Kidney capillary endothelial cell (primary cell): ENCODE measurements at places on chromosomes 2 and 18.

- DNase-seq: no peak
These were observed 127.4 kb downstream of the CDC42EP3 start for GRCh38 chr2:37543999-37544557.

DNA sequence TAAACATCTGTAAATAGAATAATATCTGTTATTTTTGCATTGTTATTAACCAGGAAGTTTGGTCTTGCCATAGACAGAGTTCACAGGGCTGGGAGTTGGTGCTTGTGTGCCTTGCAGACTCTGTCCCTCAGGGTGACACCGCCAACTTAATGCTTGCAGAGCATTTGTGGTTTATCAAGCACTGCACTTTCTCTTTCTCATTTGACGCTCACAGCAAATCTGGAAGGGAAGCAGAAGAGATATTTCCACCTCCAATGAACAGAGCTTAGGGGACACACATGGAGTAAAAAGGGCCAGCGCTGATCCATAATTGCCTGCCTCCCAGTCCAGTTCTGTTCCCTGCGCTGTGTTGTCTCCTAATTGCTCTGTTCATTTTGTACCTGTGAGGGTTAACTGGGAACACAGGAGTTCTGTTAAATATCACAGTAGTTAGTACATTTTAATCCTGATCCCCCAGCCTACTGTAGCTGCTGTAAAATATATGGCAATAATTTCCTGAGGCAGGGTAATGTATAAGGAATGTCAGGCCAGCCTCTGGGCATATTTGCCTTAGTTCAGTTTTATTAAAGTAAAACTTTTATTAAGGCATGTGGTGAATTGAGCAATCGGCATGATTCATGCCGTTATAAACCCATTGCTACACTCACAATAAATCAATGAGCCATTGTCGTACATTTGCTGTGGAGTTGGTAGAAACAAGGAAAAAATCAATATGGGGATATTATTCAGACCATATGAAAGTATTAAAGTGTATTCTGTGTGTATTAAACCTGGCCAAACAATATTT lies 182.5 kb upstream of the OSR1 start:
- DNase-seq: no peak

- DNase-seq: no peak
These were observed 694.6 kb downstream of the CPS1 start for GRCh38 chr2:211251016-211251415.

GRCh38 chr2:203361922-203362321 lies 33.7 kb downstream of the ABI2 start:
- no peak for DNase-seq

GRCh38 chr18:63182310-63182772 lies 137.2 kb downstream of the BCL2 start:
- DNase-seq: no peak

GRCh38 chr2:99698896-99699295 lies 209.1 kb upstream of the REV1 start:
- DNase-seq: no peak

GRCh38 chr2:236738896-236739295 lies 169.3 kb downstream of the ACKR3 start:
- DNase-seq: no peak

DNA sequence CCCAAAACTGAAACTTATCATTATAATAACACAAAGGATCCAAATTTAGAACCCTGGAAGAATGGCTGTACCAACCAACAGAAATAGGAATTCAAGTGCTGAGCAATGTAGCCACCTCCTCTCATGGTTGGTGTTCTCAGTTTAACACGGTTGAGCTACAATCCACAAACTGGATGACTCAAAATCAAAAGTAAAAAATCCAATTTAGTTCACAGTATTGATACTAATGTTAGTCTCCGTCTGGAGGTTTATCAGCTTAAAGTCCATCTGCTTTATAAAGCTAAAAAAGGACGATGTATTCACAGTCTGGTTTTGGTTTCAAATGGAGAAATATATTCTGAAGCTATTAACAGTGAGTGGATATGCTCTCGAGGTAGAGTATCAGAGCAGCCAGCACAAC lies 40.5 kb downstream of the CNTNAP5 start:
- no peak for DNase-seq

- no peak for DNase-seq
These were observed 1083.2 kb downstream of the SOCS6 start for GRCh38 chr18:71371951-71372605.
